AML-193 (cell line): ENCODE measurements at places on chromosomes 11 and 22.

DNA sequence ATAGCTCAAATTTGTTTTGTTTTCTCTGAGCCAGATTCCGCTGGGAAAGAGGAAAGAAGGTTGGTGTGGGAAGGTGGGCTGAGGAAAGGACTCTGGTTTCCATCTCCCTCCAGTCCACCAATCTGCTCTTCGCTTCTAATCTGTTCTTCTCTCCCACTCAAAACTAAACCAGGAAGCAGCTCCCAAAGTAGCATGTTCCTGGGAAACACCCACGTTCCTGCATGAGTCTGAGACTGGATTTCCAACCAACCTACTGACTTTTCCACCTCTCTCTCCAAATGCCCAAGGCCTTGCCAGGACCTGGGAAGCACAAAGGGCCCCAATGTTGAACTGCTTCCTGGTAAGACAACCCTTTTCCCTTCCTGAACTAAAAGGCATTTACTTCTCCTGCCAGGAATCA, 110.2 kb downstream of the WT1 start:
- no peak for DNase-seq

DNA sequence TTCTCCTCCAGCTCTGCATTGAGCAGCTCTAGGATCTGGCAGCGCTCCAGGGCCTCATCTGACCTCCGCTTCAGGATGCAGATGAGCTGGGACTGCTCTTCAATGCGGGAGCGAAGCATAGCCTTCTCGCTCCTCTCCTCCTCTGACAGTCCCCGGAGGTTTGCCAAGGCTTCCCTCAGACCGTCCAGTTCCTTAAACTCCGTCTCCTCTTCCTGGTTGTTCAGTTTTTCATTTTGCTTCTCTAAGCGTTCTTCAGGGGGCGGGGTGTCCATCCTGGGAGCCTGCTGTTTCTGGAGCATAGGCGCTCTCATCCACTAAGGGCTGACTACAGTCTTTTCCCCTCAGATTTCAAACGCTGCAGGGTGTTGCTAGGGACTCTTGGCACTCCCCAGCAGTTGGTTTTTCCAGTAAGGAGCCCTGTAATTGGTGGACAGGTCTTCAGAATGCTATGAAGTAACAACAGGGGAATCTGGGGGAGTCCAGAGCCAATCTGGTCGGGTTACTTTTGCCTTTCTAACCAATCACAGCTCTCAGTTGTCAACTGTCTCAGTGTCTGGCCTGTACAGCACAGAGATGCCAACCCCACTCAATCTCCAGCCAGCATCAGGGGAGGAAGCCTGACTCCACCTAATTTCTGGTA, at the start of gene CCDC89:
CCDC89 (minus strand) TSS at position 376 of the 640 bp plus-strand sequence; CDS start at position 311, 65 bp downstream.
- DNase-seq = no peak

GRCh38 chr11:11262171-11262920, 90.7 kb downstream of the CSNK2A3 start:
- DNase-seq = no peak

- no peak for DNase-seq
These were observed 95.0 kb downstream of the AASDHPPT start for GRCh38 chr11:106172386-106172991.

DNA sequence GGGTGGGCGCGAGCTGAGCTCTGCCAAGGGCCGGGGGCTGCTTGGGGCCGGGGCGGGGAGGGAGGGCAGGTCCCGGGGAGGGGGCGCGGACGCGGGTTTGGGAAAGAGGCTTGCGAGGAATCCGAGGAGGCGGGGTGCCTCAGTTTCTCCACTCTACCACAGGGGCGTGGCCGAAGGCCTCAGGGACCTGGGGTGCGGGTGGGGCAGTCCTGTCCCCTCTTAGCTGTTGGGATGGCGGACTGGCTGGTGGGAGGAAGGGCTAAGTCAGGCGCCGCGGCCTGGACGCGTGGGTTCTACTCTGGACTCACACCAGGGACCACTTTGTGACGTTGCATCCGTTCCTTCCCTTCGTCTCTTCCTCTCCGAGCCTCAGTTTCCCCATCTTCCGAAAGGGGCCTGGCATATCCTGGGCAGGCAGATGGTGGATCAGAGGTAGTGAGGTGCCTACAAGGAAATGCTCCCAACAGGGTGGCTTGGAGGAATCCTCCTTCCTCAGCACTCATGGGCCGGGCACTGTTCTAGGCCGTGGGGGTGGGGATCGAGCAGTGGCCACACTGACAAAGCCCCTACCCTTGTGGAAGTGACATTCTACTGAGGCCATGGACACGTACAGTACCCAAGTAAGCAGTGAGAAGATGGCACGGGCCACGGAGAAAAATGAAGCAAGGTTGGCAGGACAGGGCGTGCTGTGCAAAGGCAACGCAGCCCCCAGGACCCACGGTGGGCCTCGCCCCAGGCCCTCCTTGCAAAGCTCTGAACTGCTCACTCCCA, 13.2 kb downstream of the IGLL1 start:
- no peak for DNase-seq

DNA sequence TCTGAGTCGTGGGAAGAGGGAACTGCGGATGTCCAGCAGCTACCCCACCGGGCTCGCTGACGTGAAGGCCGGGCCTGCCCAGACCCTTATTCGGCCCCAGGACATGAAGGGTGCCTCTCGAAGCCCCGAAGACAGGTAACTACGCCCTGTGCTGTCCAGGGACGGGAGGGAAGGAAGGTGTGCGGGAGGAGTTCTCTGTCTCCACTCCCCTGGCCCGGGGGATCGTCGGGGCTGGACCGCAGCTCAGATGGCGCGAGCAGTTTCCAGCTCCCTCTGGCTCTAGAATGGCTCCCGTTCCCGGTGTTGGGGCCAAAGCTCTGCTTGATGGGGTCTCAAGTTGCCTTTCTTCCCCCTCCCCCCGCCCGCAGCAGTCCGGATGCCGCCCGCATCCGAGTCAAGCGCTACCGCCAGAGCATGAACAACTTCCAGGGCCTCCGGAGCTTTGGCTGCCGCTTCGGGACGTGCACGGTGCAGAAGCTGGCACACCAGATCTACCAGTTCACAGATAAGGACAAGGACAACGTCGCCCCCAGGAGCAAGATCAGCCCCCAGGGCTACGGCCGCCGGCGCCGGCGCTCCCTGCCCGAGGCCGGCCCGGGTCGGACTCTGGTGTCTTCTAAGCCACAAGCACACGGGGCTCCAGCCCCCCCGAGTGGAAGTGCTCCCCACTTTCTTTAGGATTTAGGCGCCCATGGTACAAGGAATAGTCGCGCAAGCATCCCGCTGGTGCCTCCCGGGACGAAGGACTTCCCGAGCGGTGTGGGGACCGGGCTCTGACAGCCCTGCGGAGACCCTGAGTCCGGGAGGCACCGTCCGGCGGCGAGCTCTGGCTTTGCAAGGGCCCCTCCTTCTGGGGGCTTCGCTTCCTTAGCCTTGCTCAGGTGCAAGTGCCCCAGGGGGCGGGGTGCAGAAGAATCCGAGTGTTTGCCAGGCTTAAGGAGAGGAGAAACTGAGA, 1.4 kb downstream of the ADM start:
- no peak for DNase-seq

- no peak for DNase-seq
These were observed 399.5 kb downstream of the BUD13 start for GRCh38 chr11:116373104-116373944.

- no peak for DNase-seq
These were observed 176.7 kb upstream of the TENM4 start for GRCh38 chr11:79617561-79617960.

DNA sequence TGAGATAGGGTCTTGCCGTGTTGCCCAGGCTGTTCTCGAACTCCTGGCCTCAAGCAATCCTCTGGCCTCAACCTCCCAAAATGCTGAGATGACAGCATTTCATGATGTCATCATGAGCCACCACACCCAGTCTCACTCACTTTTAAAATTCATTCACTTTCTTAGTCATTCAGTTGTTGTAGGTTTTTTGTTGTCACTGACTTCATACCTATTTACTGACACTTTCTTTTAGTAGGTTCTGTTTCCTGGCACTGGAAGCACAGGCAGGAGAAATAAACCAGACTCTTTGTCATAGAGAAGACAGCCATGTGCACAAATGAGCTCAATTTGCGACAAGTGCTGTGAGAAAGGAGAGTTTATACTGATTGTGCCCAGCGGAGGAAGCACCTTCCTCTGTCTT, 10.5 kb downstream of the ART5 start:
- DNase-seq = no peak

GRCh38 chr22:31287818-31288495, 4.3 kb downstream of the PIK3IP1 start:
- no peak for DNase-seq

DNA sequence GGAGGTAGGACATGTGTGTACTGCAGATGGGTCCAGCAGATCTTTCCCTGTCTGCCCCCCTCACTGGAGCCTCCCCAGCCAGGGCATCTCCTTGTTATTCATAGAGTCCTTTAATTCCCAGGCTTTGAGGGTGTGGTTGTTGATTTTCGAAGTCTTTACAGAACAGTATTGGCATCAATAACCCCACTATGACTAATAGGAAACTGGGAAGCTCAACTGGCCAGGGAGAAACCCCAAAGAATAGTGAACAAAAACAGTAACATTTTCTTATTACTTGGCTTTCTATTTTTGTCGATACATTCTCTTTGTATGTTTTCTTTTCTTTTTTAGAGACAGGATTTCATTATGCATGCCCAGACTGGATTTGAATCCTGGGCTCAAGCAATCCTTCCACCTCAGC, 57.9 kb downstream of the NF2 start:
- no peak for DNase-seq
